ENCODE measurements at places on chromosomes 7 and 10.

DNA sequence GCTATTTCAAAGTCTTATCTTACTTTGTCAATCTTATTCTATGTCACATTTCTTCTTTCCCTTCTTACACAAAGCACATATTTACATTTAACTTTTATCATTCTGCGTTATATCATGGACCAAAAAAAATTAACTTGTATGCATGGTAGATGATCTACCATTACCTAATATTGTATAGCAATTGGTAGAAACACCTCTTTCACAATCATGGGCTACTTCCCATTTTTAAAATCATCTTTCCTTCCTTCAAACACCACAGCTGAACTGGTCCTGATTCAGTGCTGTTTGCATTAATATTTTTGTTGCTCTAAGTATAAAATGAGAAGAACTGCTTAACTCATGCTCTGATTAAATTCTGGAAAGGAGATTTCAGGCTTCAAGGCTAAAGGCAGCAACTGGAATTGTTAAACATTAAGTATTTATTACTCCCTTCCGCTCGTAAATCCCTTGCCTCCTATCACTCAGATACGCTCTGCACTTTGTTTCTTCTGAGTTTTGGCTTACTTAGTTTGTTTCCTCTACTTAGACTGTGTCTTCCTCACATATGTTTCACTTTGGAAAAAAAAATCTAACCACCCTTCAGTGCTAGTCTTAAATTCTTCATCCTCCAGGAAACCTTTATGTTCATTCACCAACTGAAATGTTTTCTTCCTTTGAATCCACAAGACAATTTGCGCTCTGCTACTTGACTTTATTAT is 901.4 kb downstream of the PCDH15 start:
- no peak for DNase-seq

DNA sequence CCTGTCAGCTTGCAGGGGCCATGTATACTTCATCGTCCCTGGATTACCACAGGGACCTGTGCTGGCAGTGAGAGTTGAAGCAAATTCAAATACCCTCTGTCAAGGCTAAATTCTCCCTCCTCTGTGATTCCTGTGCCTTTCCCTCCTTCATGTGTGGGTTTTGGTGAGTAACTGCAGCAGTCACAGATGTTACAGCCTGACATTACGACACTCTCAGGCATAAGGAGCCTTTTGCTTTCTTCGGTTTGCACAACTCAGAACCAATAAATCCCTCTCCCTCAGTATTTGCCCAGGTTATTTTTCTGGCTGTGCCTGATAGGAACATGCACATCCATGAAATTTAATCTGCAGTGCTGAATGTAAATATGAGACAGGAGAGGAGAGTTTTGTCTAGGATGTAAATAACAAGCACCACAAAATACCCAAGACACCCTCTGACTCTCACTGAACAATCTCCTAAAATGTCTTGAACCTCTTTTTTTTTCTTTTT is 997.2 kb upstream of the GHITM start:
- no peak for DNase-seq

DNA sequence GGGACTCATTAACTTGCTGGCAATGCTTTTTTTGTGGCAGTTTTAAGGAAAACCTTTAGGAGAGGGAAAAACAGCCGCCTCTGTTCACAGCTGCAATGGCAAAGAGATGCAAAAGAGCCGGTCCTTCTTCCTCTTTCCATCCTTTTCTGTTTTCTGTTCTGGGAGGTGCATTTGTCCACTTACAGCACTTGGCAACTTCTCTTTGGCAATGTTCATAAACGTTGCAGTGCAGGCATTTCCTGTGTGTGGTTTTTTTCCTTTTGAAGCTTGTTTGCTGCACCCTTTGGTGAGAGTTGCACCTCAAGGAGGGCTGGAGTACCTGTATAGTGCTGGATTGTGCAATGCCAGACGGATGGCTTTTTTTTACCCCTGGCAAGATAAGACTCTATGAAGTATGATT is 53.9 kb upstream of the HABP2 start:
- no peak for DNase-seq

- DNase-seq, result peak; percentile 11
These were observed 44.6 kb upstream of the TES start for GRCh38 chr7:116165717-116166116.

GRCh38 chr10:234708-235406 is 99.6 kb downstream of the ZMYND11 start:
- no peak for DNase-seq

- no peak for DNase-seq
These were observed 107.7 kb downstream of the CPEB3 start for GRCh38 chr10:92183199-92183598.

GRCh38 chr7:158742065-158742821 is 37.6 kb upstream of the NCAPG2 start:
- DNase-seq, result no peak

DNA sequence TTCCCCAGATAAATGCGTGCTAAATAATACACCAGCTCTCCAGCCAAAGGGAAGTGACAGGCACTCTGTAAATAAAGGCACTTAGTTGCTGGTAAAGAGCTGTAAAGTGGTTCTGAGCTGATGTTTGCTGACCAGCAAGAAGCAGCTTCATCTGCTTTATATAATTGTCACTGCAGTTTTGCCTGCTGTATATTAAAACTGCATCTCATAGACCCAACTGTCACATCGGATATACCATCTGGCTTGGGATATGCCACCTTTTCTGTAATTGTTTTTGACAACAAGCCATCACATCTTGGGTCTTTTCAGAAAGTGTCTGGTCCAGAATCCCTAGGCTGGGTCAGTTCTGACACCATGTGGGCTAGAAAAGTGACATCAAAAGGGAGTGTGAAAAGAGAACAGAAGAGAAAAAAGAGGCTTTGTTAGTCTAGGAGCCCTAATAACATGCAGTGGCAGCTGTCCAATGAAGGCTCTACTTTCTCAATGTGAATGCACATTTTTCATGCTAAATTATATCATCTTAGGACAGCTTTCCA is 697.6 kb downstream of the KCNMA1 start:
- no peak for DNase-seq

DNA sequence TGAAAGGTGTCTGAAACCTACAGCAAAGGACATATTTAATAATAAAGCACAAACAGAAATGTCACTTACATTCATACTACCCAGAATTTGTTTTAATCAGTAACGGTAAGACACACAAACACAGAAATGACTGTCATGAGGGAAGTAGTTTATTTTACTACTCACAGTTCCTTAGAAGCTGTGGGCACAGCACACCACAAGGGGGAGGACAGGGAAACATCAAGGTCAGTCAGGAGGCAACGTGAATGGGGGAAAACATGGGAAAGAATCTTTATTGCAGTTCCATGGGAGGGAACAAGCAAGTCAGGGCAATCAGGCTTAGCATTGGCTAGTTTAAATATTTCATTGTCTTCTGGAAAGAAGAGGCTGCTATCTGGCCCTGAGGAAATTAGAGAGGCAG is 123.8 kb upstream of the PDSS1 start:
- DNase-seq, result no peak

GRCh38 chr7:37173670-37174069 is 275.0 kb downstream of the ELMO1 start:
- no peak for DNase-seq

GRCh38 chr7:110664803-110665202 is 426.1 kb upstream of the LRRN3 start:
- DNase-seq, result no peak

- no peak for DNase-seq
These were observed 48.9 kb upstream of the HABP2 start for GRCh38 chr10:113503930-113504329.

- DNase-seq, result no peak
These were observed 6.2 kb downstream of the SFR1 start for GRCh38 chr10:104128214-104128613.

- DNase-seq, result peak; percentile 5
These were observed 455.7 kb downstream of the DGKB start for GRCh38 chr7:14446829-14447228.

GRCh38 chr10:85188770-85189484 is 860.5 kb downstream of the CCSER2 start:
- no peak for DNase-seq

GRCh38 chr10:114389426-114389825 is 14.9 kb downstream of the AFAP1L2 start:
- no peak for DNase-seq

DNA sequence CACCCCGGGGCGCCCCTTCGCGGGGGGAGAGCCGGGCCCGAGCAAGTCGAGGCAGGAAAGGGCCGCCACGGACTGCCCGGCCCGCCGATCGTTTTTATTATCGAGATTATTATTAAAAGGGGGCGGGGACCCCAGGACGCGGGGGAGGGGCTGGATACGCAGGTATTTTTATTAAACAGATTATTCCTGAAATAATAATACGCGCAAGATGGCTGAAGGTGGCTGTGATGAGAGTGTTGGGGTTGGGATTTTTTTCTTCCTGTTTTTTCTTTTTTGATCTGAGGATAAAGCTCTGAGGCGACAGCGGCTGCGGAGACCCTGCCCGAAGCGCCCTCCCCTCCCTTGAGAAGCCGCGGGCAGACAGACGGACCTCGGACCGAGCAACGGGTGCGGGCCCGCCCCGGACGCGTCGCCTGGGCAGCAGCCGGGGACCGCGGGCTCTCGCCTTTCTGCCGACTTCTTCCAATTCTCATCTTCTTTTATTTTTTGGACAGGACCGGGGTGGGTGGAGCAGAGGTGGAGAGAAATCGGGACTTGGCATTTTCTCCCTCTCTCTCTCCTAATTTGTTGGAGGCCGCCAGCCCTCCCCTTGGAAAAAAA is 1.4 kb upstream of the TRIM8 start:
- DNase-seq, result peak; percentile 60

GRCh38 chr7:121341933-121342332 is 13.1 kb downstream of the WNT16 start:
- DNase-seq, result no peak

GRCh38 chr7:42686594-42687156 is 225.2 kb downstream of the C7orf25 start:
- no peak for DNase-seq

- no peak for DNase-seq
These were observed 5.7 kb upstream of the TIAL1 start for GRCh38 chr10:119602241-119603095.

DNA sequence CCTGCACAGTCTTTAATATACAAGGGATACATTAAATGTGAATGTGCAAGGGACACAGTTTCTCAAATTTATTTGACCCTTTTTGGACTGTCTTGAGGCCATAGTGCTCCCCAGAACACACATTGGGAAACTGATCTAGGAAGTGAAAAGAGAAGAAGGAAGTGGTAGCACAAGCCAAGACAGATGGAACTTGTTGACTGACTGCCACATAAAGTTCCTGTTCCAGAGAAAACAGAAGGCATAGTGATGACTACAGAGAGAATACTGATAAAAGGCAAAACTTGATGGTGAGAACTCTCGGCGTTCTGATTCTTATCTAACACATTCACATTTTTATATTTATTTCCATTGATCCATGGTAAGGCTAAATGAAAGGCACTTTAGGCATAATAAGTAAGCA is 1216.4 kb downstream of the CNTNAP2 start:
- no peak for DNase-seq

DNA sequence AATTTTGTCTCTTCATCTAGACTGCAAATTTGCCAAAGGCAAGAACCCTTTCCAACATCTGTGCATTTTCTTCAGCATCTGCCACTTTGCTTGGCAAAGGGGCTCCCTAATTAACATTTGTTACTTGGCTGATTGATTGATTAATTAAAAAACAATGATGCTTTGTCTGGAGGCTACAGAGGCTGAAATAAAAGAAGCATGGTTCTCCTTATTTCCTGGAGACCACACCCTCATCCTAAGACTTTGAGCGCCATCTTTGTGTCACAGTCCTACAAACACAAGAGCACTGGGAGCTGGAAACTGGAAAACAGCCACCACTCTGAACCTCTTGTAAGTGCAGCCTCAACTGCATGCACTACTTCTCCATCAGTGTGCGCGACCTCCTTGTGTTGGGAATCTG is 189.2 kb downstream of the C7orf25 start:
- DNase-seq, result no peak

- no peak for DNase-seq
These were observed 66.4 kb upstream of the IFRD1 start for GRCh38 chr7:112383671-112384417.

GRCh38 chr7:131633342-131633843 is 77.0 kb upstream of the PODXL start:
- DNase-seq, result no peak

GRCh38 chr7:45650404-45651394 is 76.5 kb downstream of the ADCY1 start:
- no peak for DNase-seq

DNA sequence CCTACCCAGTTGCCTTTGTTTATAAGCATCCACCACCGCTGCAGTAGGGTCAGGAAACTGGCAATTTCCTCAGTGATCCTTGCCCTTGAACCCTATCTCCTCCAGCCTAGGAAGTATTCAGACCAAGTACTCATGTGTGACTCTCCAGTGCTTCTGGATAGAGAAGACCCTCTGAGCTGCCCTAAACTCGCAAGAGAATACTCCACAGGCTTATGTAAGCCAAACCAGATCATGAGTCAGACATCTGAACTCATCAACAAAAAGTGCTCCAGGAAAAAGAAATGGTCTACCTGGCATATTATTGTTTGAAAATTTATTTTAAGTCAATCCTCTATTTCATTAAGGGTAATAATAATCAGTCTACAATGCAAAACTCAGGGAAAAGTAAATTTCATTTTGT is 101.3 kb downstream of the KAT6B start:
- DNase-seq, result no peak

- DNase-seq, result no peak
These were observed 57.8 kb downstream of the GCC1 start for GRCh38 chr7:127527561-127527960.

- no peak for DNase-seq
These were observed 186.7 kb upstream of the ANK3 start for GRCh38 chr10:60576130-60577069.

GRCh38 chr10:110059925-110060324 is 52.1 kb downstream of the ADD3 start:
- DNase-seq, result no peak

DNA sequence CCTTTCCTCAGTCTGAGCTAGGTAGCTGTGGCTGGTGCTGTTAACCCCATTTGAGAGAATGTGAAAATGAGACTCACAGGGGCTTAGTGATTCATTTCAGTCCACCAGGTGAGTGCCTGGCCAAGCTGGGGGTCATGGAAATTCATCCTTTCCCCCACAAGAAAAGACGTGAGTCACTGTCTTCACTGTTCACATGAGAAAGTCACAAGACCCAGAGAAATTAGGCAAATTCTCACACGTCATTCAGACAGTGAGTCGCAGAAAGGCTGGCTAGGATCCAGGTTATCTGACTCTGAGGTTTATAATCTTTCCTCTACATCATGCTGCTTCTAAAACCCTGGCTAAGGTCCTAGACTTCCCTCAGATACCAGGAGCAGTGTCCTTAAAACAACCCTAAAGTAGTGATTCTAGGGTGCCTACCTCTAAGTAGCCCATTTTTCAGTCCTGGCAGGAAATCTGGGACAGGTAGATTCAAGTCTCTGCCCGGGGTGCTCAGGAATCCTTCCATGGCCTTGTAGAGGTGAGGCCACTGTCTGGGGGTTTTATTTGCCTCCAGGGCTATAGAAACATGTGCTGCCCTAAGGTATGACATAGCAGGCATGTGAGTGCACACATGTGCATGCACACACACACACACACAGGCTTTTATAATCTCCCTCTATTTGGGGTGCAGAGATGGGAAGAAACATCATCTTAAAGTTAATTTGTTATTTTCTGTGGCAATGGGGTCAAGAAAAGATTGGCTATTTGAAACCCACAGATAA is 427.9 kb upstream of the CELF2 start:
- no peak for DNase-seq
